IMR-90 (cell line): ENCODE measurements at places on chromosomes 3 and 15. TPM values are rescaled to one million over a fixed set of nuclear protein-coding genes. Genes with fewer than 3 reads are reported as not detected.

UPK1B gene
- 0.28 and 0.36 TPM in 2 replicates for total RNA-seq

SQOR gene
- 39.2 and 40.3 TPM in 2 replicates for total RNA-seq

KY gene
- under 0.01 TPM in 2 replicates for total RNA-seq

GRAMD2A gene
- total RNA-seq, result under 0.01 and 0.18 TPM in 2 replicates

LYZL4 gene
- total RNA-seq, result not detected in 2 replicates

STIMATE gene
- total RNA-seq, result 7.5 and 10.6 TPM in 2 replicates

SAXO2 gene
- total RNA-seq, result 0.28 TPM in 1 of 2 replicates, not detected in the other

EPHB3 gene
- 0.72 and 0.83 TPM in 2 replicates for total RNA-seq

LRRC2 gene
- 4.1 and 4.7 TPM in 2 replicates for total RNA-seq

CFAP100 gene
- not detected in 2 replicates for total RNA-seq

DNAH12 gene
- under 0.01 TPM in 2 replicates for total RNA-seq

HDGFL3 gene
- 9.5 and 31.4 TPM in 2 replicates for total RNA-seq

GTPBP8 gene
- 15.4 and 19.4 TPM in 2 replicates for total RNA-seq

SCN5A gene
- 1.7 and 2.0 TPM in 2 replicates for total RNA-seq

SLC28A1 gene
- total RNA-seq, result not detected in 2 replicates

SLC22A14 gene
- total RNA-seq, result under 0.01 TPM in 1 of 2 replicates, not detected in the other

LINGO1 gene
- total RNA-seq, result not detected in 2 replicates

ASB14 gene
- not detected in 2 replicates for total RNA-seq

DHX30 gene
- total RNA-seq, result 51.7 and 57.2 TPM in 2 replicates

SEC22A gene
- 36.0 and 38.6 TPM in 2 replicates for total RNA-seq

LTF gene
- total RNA-seq, result not detected in 2 replicates

ISG20 gene
- 0.72 and 1.1 TPM in 2 replicates for total RNA-seq

STRA6 gene
- total RNA-seq, result not detected in 2 replicates

FANCD2OS gene
- not detected in 2 replicates for total RNA-seq

TTLL13 gene
- not detected in 2 replicates for total RNA-seq

GNB4 gene
- 112 and 131 TPM in 2 replicates for total RNA-seq

RHOV gene
- not detected in 2 replicates for total RNA-seq

GOLGA6L10 gene
- total RNA-seq, result under 0.01 and 0.28 TPM in 2 replicates

ALDH1A3 gene
- 5.0 and 8.6 TPM in 2 replicates for total RNA-seq

SPESP1 gene
- 3.0 and 3.3 TPM in 2 replicates for total RNA-seq

CCDC39 gene
- total RNA-seq, result not detected in 2 replicates

TMEM45A gene
- total RNA-seq, result 13.6 and 20.8 TPM in 2 replicates

ARL14 gene
- total RNA-seq, result under 0.01 and 0.18 TPM in 2 replicates

SLC26A6 gene
- total RNA-seq, result 11.7 and 11.8 TPM in 2 replicates

PLSCR5 gene
- not detected in 2 replicates for total RNA-seq
